ENCODE measurements at places on chromosomes 16 and 17.

GRCh38 chr16:3664187-3664896 lies 9.9 kb downstream of the DNASE1 start:
- DNase-seq = no peak

DNA sequence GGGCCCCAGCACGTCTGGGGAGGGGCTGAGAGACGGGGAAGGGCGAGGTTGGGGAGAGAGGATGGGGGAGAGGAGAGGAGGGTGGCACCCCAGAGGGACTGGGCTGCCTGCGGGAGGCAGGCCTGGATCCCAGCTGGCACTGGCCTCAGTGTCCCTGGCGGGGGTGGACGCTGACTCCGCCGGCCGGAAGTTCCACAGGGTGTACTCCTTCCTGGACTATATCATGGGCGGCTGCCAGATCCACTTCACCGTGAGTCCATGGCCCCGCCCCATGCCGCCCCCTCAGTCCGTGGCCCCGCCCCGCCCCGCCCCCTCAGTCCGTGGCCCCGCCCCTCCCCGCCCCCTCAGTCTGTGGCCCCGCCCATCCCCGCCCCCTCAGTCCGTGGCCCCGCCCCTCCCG lies 11.3 kb downstream of the CPNE7 start:
- no peak for DNase-seq

GRCh38 chr16:17965133-17965900 lies 371.2 kb downstream of the NPIPA8 start:
- no peak for DNase-seq

GRCh38 chr16:2511128-2511800 lies 2.5 kb upstream of the ATP6V0C start:
- DNase-seq = no peak

DNA sequence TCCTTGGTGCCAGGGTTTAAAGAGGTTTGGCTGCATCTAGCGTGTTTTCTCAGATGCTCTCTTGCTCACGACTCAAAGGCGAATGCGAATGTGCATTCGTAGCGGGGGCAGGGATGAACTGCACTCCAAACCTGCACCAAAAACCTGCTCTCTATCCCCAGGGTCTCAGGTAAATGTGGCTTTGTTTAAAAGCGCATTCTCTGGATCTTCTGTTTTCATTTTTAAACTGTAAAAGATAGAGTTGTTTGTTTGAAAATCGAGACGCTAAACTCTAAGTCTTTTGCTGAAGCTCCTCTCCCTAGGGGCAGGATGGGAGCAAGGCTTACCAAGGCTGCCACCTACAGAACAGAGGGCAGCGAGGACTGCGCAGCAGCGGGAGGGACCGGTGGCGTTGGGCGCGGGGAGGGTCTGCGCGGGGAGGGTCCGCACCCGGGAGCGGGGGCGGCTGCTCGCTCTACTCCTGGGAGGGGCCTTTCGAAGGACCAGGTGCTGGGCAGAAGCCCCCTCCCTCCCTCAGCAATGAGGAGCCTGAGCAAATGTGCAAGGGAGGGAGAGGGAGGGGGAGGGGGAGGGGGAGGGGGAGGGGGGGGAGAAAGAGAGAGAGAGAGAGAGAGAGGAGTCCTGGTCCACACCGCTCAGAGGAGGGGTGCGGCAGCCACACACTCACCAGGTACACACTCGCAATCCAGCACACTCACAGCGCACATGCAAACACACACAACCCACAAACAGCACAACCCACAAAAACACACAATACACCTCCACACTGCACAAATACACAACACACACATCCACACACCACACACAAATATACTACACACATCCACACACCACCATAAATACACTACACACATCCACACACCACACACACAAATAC lies 142.8 kb downstream of the GRIN2A start:
- DNase-seq = peak; percentile 20

GRCh38 chr17:29588562-29589411 lies 661 bp downstream of the GIT1 start:
- peak; percentile 55 for DNase-seq

- no peak for DNase-seq
Observed at GRCh38 chr17:66383333-66383732, 80.9 kb downstream of the PRKCA start.

- no peak for DNase-seq
Observed at GRCh38 chr17:38745545-38745944, 2.6 kb downstream of the PCGF2 start.

- DNase-seq = no peak
Observed at GRCh38 chr17:68053231-68054013, 17.9 kb downstream of the KPNA2 start.

- no peak for DNase-seq
Observed at GRCh38 chr17:57178839-57179238, 77.5 kb upstream of the MSI2 start.

GRCh38 chr17:71033336-71033735 lies 864.0 kb downstream of the KCNJ2 start:
- DNase-seq = no peak

GRCh38 chr17:50872710-50873424 lies 6.7 kb upstream of the TOB1 start:
- peak; percentile 67 for DNase-seq

DNA sequence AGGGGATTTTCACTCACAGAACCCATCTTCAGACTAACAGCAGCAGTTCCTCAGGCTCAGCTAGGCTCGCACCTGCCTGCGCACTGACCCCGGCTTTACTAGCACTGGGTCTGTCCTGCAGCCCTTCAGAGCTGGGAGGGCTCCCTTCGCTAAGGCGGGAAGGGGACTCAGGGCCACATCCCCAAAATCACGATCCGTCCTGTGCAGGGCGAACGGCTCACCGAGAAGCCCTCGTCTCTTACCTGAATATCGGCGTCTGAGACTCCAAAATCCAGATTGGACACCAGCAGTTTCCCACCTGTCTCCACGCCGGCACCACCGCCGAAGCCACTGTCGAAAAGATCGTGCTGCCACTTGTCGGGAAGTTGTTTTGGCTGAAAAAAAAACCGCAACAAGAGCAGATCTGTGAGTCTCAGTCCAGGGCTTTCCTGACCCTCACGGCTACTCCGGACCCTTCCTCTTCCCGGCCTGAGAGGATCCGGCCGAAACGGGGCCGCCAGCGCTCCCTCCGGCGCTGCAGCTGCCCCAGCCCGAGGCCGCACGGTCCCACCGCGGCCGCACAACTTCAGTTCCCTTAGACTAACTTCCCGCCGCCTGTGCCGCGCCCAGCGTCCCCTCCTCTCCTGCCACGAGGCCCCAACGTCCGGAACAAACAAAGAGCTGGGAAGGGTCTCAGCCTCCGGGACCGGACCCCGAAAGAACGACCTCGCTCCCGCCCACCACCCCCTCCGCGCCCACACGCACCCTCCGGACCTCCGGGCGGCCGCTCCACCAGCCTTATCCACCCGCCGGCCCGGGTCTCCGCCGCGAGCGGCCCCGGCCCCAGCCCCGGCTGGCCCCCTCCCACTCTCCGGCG lies 711 bp downstream of the ALYREF start:
- peak; percentile 66 for DNase-seq

- DNase-seq = peak; percentile 20
Observed at GRCh38 chr17:80876950-80877728, 114.5 kb upstream of the CHMP6 start.

- DNase-seq = peak; percentile 13
Observed at GRCh38 chr16:80759419-80760162, 44.8 kb downstream of the CDYL2 start.

DNA sequence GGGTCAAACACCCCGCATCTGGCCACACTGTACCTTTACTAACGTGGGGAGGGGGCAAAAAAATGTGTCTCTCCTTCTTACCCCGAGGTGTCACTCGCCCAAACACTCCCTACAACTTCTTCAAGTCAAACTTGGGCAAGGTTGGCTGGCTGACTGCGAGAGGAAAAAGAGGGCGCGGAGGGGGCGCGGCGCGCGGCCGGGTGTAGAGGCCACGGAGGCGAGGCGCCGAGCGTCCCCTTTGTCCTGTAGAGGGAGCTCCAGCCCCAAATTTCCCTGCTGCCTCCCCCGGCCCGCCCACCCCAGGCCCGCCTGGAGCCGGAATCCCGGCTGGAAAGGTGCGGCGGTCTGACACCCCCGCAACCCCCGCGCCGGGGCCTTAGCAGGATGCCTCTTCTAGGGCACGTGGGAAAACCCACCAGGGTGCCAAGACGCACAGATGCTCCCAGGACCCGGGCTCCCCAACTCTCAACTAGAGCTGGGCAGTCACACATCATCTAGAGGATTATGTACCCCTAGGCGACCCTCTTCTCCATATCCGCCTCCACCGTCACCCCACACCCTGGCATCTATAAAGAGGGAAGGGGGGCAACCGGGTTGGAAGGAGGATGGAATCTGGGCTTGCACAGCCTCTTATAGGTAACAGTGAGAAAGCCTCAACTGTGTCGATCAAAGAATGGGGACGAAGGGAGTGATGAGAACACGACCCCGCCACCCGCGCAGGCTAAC lies 4.2 kb downstream of the IRX3 start:
- peak; percentile 75 for DNase-seq

DNA sequence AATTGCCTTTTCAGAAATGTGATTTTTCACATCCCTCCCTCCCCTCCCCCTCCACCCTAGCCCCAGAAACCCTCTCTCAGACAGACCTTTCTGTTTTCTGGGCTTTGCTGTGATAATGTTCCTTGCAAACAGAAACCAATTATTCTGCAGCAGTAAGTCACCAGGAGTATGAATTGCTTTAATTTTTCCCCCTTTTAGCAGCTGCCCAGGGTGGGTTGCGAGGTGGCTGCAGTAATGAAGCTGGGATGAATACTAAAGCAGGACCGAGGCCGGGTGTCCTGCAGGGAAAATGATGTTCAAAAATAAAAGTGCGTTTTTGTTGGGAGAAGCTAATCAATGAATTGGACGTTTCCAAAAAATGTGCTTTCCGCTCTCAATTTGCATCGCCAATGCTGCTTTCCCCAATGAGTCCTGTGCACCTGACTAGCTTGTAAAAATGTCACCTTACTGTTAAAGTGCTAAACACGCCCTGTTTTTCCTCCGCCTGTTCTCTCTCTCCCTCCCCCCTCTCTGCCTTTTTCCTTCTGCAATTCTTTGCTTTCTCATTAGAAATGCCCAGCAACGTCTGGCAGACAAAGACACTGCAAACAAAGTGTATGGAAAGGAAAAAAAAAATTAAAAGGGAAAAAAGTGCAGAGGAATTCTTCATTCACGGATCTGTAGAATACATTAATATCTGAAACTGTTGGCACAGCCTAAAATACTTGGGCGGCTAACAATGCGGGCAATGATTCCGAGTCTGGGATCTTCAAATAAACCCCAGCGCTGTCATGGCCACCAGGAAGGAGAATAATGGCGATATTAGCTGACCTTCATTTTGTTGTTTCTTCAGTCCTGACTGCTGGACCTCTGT lies 244.1 kb downstream of the STX8 start:
- no peak for DNase-seq

- no peak for DNase-seq
Observed at GRCh38 chr16:11372073-11372828, 27.0 kb downstream of the RMI2 start.

GRCh38 chr16:13883881-13884280 lies 36.1 kb upstream of the ERCC4 start:
- DNase-seq = no peak

DNA sequence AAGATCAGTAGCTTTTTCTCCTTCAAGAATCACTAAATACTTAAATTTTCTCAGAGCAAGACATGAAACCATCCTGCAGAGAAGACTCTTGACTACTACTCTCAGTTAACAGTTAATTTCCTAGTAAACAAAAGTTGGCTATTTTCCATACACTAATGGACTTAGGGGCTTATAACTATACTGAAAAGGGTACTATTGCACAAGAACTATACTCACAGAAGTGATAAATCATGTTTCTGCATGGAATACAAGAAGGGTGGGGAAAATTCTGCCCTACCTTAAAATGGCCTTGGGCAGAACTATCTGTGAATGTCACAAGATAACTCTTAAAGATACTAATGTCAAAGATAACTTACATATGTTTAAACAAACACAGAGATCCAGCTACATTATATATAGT lies 12.5 kb downstream of the ZNF652 start:
- DNase-seq = no peak

DNA sequence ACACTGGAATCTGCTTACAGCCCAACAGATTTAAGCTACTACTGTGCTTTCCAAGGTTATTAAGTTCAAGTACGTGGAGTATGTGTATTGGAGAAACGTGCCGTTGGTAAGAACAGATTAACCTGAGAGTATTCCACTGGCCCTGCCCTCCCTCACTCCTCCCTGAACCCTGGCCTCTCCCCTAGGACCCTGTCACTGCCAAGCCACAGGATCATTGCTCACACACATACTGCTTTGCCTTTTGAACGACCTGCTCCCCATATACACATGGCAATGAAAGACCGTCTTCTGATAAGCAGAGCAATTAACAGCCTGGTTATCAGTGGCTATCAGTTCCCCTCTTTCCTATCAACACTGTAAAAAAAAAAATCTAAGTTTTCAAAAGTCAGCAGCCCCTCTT lies 458.9 kb upstream of the DYNLRB2 start:
- no peak for DNase-seq

GRCh38 chr16:1279945-1280589 lies 24.2 kb downstream of the TPSD1 start:
- no peak for DNase-seq

DNA sequence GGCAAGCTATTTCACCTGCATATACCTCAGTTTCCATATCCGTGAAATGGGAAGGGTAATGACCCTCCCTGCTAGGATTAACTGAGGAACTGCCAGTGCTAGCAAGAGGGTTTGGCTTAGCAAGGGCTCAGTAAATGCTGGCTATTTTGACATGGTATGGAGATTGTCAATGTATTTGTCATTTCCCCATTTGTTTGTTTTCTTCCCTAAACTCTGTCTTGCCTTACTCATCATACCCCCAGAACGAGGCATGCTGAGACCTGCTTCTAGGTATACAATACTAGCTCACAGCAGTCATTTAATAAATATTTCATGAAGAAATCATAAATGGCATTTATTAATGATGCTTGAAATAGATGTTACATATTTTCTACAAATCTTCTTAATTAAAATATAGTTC lies 124.0 kb downstream of the DYNLRB2 start:
- DNase-seq = no peak

GRCh38 chr16:84889066-84889465 lies 69.3 kb downstream of the CRISPLD2 start:
- DNase-seq = no peak

GRCh38 chr17:78812855-78813254 lies 27.8 kb downstream of the USP36 start:
- no peak for DNase-seq

- peak; percentile 62 for DNase-seq
Observed at GRCh38 chr17:79840269-79840988, 1.2 kb upstream of the CBX4 start.

GRCh38 chr16:74275031-74275636 lies 21.5 kb upstream of the PSMD7 start:
- DNase-seq = peak; percentile 75

GRCh38 chr17:73847952-73848351 lies 203.7 kb upstream of the SDK2 start:
- DNase-seq = no peak

DNA sequence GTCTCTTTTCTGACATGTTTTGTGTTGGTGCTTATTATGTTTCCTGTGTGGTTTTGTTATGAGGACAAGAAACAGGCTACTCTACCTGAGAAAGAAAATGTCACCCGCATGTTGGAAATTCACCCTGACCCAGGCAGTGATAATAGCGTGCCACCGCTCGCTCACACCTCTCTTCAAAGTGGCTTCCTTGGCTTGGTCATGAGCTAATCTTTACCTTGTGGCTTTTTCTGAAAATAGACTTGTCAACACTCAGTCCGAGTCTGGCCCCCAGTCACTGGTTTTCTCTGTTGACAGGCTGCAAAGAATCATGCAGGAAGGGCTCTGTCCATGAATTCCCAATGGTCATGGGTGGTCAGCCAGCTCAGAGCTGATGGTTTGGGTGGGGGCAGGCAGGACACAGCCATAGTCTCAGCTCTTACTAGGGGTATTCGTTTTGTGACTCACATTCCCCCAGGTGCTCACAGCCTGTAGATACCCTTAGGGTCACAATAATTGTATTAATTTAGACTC lies 121.3 kb upstream of the CACNG5 start:
- no peak for DNase-seq

All from hematopoietic multipotent progenitor cell treated with erythropoietin and hydrocortisone succinate and interleukin-3 and kit ligand, for 4 days (in vitro differentiated cells).